RCC 7860 (cell line): ENCODE measurements at places on chromosomes 16 and 17.

DNA sequence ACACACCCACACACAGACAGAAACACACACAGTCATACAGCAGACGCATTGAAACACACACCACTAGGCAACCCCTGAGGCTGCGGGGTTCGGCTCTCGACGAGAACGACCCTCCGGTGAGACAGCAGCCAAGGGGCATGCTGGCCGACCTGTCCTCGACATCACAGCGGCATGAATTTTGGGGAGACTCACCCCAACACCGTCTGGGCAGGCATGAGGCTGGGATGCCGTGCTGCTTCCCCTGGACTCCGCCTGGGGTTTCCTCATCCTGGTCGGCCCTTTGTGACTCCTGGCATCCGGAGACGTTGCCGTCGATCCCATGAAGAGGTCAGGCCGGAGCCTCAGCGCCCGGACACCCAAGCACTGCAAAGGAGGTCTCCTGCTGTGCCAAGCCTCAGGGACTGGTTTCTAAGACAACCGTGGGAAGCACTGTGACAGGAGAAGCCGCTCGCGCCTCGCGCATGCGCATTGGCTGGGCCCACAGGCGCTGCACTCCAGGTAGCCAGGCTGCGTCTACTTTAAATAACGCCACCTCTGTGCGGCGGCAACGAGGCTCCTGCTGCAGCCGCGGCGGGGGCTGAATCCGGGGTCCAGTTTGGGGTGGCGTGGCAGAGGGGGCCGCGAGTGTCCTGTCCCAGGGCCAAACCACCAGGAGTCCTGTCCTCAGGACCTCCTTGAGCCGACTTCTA lies 13.8 kb upstream of the KCNJ18 start:
- DNase-seq = no peak

- DNase-seq = no peak
Measured at GRCh38 chr17:3635474-3636153, 436 bp downstream of the SHPK start.

DNA sequence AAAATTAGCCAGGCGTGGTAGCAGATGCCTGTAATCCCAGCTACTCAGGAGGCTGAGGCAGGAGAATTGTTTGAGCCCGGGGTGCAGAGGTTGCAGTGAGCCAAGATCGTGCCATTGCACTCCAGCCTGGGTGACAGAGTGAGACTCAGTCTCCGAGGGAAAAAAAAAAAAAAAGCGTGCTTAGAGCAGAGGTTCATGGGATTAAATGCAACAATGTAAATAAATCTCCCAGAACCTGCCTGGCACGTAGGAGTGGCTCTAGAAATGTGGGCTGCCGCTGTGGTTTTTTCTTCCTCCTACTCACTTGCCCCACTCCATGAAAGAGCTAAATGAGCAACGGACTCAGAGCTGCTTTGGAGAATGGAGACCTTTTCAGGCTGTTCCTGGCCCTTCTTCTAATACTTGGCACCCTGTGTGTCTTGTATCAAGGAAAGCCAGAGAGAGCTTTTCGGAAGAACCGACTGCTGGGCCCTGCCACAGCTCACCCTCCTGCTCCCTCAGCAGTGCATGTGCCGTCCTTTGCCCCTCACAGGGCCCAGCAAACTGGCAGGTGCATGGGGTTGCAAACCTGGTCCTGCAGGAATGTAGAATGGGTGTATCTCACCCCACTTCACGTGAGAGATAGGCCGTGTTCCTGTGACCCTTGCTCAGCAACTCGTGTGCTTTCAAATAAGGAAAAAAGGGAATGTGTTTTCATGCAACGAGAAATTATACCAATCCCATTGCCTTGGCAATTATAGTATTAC lies 52.0 kb downstream of the LDHD start:
- DNase-seq = no peak

- no peak for DNase-seq
Measured at GRCh38 chr16:17364319-17365210, 106.2 kb downstream of the XYLT1 start.

- DNase-seq = no peak
Measured at GRCh38 chr16:8866118-8866883, 2.5 kb downstream of the CARHSP1 start.

DNA sequence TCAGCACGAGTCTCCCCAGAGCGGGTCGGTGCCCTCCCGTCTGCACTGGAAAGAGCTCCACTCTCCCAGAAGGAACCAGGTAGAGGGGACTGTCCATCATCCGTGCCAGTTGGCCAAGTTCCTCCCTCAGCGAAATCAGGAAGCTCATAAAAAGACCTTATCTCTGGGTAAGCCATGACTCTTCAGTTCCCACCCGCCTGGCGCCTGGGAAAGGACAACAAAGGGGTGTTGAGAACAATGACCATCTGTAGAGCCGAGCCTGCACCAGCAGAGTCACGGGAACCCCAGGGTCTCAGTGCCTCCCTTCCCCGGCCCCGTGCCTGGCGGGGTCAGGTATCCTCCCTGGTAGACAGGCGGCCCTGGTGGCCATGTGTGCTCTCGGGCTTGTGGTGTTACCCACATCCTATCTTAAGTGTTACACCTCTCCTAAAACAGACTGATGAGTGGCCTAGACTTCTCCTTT lies 190.7 kb downstream of the AXIN2 start:
- no peak for DNase-seq

DNA sequence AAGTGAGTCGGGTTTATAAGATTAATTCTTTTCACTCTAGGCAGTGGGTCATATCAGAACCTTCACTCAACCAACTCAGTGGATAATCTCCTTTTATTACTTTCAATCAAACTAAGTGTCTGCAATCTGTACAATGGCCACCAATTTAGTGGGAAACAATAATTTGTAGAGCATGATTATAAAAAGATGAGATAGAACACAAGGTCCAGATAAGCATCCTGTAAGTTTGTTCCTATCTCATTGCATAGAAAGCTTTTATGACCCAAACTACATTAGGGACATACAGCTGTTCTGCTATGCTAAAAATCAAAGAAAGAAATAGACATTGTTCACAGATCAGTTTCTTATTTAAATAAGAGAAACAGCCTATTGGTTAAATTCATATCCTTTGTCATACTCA lies 341.4 kb upstream of the PSMD7 start:
- DNase-seq = no peak

DNA sequence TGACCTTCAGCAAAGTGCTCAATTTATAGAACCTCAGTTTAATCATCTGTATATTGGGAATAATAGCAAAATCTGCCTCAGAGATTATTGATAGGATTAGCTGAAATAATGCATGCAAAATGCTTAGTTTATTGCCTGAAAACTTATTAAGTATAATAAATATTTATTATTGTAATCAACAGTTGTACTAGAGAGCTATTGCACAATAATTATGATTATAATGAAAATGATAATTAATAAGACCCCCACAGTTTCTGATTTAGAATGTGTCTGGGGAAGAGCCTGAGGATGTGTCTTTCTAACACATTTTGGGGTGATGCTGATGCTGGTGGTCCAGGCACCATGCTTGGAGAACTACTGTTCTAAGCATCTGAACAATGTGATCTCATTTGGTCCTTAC lies 419.6 kb downstream of the NPIPA7 start:
- DNase-seq = no peak

- no peak for DNase-seq
Measured at GRCh38 chr16:88983165-88983564, 6.2 kb upstream of the CBFA2T3 start.

- DNase-seq = no peak
Measured at GRCh38 chr16:57639172-57639887, 10.9 kb downstream of the ADGRG1 start.

DNA sequence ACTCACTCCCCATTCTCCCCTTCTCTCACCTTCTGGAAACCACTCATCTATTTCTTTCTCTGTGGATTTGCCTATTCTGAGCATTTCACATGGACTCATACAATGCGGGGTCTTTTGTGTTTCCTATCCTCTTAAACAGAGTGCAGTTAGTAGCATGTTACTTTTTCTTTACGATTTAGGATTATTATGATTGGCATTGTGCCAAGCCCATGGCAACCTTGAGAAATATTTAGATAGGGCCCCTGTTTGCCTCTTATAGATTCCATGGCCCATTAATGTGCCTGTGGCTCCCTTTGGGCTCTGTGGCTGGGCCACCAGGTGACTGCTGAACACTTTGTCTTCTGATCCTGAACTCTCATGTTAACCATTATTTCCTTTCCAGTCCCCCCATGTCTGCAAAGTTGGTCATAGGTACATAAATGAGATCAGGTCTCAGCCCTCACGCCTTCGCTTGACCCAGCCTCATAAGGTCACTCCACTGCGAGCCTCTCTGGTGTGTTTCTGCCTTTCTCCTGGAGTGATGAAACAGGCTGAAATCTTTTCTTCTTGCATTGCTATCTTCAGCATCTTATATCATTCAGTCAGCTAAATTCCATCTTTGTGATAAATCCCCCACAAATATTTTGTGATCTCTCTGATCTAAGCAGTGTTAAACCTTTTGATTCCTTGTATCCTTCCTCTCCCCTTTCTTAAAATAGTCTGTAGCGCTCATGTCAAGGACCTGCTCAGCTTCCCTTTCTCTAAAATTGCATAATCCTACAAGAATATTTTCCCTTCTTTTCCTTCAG lies 44.0 kb downstream of the MYH3 start:
- no peak for DNase-seq

DNA sequence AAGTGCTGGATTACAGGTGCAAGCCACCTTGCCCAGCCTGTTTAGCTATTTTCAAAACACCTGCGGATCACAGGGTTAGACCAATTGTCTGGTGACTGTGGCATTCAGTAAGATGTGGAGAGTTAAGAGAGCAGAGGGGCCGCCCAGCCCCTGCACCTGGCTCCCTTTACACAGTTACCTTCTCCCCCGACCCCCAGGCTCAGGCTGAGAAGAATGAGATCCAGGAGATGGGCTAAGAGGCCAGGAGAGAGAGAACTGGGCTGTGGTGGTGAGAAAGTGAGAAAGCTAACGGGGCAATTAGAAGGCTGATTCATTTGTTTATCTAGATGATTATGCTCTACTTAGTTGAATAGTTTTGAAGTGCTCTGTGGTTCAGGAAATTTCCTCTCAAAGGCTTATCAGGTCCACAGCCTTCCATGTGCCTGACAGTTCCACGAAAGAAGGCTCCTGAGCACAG lies 67.8 kb upstream of the AXIN2 start:
- no peak for DNase-seq

GRCh38 chr16:7332611-7333010 lies at the start of gene RBFOX1:
TSS of gene RBFOX1 (plus strand) at chr16:7332845.
- no peak for DNase-seq

DNA sequence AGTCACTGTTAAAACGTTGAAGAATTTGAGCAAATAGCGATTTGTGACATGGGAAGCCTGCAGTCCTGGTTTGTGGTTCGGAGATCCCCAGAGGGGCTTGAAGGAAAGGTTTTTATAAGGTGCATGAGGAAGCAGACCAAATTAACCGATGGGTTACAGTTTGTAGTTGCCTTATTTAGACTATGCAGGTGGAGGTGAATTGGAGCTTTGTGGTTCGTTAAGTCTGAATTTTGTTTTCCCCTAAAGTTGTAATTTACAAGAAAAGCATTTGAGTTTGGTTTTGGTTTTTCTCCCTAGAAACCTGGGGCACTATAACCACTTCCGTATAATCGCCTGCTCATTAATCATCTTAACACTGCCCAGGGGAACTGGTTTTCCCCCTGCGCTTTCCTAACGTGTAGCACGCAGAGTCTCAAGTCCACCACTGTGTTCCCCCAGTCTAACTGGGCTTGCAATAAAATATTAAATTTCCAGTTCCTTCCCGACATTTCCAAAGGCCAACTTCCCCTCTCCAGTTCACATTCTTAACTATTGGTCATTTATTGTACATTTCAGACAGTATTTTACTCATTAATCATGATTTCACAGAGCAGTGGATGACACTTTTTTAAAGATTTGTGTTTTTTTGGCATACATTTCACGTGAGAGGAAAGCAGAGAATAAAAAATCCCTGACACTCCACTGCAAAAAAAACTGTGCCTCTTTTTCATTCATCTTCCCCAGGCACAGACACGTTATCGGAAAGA lies 932 bp downstream of the ZNF267 start:
- peak; percentile 34 for DNase-seq

DNA sequence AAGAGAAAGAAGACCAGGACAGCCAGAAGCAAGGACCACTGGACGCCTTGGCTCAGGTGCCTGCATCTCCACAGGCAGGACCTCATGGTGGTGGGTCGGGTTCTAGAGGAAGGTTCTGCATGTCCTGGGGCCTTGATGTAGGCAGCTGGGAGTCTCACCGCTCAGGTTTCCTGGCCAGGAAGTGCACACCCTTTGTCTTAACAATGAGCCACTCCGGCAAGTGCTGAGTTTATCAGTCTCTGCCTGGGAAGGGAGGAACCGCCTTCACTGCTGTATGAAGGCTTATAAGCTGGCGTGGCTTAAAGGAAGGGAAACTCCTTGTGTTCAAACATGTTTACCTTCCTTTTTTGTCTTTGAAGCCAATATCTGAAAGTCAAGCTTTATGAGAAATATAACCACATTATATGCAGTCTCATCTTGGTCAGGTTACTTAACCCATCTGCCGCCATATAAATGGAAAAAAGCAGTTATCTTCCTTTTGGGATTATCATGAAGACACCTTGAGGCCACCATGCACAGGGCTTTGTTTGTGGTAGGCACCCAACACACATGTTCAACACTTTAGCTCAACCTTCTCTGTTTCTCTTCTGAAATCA lies at the start of gene ST6GALNAC1:
Gene ST6GALNAC1, minus strand, starts transcription at position 205 of the 596 bp plus-strand sequence. Its CDS starts 119 bp downstream, at position 86.
- DNase-seq = no peak

GRCh38 chr16:31709181-31709580 lies 164.4 kb upstream of the ZNF267 start:
- DNase-seq = no peak

GRCh38 chr17:68676856-68677255 lies 75.7 kb upstream of the FAM20A start:
- DNase-seq = no peak

DNA sequence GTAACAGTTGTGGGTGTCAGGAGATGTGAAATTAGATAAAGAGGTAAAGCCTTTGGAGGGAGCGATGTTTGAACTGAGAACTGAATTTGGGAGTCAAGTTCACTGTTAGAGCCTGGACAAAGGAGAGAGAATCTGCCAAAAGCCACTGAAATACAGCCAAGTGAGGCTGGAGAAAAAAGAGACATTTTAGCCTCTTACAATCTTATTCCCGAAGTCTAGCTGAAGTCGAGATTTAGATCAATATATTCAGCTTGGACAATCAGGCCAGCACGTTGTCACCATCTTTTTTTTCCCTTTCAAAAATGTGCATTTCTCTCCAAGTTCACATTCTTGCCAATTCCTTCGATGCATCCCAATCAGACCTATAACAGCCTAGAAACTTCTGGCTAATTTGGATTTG lies 312.2 kb downstream of the RBFOX1 start:
- no peak for DNase-seq

DNA sequence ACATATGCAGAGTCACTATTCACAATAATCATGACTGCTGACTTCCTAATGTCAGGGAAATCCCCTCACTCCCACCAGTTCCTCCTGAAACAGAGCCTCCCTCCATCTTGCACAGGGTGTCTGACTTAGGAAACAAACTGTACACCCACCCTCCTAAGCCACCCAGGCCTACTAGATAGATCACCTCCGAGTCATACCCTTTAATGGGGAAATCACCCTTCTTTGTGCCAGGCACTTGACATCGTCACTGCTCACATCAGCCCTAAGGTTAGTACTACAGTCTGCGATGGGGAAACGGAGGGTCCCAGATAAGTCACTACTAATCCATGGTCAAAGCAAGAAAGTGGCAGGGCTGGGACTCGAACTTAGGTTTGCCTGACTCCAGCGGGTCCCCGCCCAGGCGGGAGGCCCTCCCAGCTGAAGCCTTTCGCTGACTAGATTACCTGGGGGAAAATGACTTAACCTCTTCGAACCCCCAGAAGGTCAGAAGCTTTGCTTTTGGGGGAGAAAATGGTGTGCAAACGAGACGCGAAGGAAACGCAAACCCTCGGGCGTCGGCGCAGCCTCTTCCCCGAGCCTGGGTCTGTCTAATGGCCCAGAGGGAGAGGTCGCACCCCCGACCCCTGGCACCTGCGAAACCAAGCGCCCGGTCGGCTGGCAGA lies 3.4 kb upstream of the MLLT6 start:
- DNase-seq = peak; percentile 56
